SW 1271 (cell line): ENCODE measurements at places on chromosomes 2 and 18.

- DNase-seq = no peak
Observed at GRCh38 chr2:70663411-70663810, 104.6 kb downstream of the ADD2 start.

DNA sequence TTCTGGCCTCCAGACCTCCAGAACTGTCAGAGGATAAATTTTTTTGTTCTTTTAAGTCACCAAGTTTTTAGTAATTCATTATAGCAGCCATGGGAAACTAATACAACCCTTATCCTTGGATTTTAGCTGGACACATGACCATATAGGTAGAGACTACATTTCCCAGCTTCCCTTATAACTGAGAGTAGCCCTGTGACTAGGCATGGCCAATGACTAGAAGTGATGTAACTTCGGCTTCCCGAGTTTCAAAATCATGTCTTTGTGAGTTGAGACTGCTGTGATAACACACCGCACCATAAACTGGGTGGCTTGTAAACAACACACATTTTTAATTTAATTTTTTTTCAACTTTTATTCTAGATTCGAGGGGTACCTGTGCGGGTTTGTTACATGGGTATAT is 134.0 kb upstream of the SERTAD2 start:
- no peak for DNase-seq

- DNase-seq = no peak
Observed at GRCh38 chr2:34004936-34005335, 405.8 kb upstream of the FAM98A start.

DNA sequence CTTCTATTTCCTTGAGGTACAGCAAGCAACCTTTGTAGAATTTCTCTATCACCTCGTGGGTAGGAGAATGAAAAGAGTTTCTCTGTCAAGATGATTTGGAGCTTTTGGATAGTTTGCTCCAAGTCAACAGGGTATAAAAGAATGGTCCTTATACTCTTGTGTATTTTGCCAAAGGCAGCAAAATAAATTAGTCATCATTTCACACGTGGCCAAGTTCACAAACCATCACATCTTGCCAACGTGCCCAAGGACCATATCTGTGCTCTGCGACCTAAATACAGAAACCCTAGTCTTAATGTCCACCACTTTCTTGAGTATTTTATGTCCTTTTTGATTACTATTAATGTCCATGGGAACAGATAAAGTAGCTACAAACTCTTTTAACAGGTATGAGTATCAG is 262.9 kb downstream of the AFF3 start:
- DNase-seq = no peak

GRCh38 chr2:240131941-240132650 is 4.0 kb downstream of the COPS9 start:
- no peak for DNase-seq

GRCh38 chr2:8455236-8456150 is 226.4 kb upstream of the ID2 start:
- DNase-seq = no peak

GRCh38 chr18:55439056-55439455 is 148.9 kb downstream of the TCF4 start:
- no peak for DNase-seq
